ENCODE measurements at places on chromosomes 5 and 9.

GRCh38 chr5:178293815-178294214 is 61.2 kb upstream of the PHYKPL start:
- DNase-seq, result no peak

DNA sequence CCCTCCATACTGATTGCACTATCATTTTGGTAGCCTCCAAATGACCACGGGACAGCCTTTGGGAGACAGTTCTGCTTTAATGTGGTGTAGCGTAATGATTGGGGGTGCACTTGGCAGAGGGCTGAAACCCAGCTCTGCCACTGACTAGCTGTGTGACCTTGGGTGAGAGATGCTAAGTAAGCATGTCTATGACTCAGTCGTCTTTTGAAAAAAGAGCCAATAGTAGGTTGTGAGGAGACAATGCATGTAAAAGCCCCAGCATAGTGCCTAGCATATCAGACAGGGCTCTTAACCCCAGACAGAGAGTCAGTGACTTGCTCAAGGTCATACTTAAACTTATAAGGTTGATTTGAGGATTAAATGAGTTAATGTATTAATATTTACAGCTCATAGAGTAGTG is 18.0 kb upstream of the CXCL14 start:
- no peak for DNase-seq

DNA sequence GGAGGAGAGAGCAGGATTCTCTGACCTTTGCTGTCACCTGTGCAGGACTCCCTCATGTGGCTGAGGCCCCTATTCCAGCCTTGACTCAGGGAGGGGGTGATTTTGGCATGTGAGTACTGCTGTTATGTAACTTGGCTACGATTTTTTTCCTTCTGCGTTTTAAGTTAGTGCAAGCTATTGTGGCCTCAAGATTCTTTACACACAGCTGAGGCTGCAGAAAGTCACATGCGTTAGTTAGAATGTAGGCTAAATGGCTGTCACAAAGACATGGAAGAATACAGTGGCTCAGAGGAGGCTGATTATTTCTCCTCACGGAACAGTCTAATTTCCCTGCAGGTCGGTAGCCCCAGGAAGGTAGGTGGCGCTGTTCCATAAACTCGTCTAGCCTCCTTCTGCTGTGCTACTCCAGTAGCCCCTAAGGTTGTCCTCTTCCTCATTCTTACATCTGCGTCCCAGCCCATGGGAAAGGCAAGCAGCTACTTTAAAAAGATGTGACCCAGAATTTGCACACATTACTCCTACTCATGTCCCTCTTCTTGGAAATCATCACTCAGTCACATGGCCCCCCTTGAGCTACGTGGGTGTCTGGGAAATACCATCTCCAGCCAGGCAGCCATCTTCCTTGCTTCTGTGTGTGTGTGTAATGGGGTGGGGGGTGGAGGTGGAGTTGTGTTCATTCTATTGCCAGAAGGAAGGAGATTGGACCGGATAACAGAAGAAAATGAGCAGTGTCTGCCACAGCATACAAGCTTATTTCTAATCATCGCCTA is 486.6 kb downstream of the CCDC171 start:
- no peak for DNase-seq

DNA sequence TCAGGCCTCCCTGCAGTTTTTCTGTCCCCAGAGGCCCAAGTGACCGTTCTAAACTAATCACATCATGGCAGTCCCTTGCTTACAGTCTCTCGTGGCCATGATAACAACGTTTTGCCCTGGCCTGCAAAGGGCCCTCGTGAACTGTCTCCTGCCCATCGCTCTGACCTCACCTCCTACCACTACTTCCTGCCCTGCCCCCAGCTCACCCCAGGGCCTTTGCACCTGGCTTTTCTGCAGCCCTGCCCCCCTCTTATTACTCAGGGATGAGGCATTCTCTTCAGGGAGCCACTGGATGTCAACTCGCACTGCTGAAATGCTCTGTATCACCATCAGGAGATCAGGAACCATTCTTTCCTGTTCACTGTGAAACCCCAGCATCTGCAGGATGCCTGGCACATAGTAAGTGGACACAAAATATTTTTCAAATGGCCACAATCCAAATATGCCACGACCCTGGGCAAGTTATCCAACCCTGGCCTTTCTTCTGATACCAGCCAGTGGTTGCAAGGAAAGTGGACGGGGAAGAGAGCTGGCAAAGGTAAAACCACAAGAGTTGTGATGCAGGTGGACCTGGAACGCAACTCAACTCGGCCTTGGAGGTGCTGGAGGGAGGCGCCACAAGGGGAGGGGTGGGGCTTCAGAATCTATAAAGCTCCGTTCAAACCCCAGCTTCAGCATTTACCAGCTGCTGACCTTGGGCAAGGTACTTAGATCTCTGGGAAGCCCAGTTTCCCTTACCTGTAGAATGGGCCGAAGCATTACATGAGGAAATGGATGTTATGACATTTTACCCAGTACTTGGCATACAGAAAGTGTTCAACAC is 1.7 kb downstream of the SNCB start:
- no peak for DNase-seq

DNA sequence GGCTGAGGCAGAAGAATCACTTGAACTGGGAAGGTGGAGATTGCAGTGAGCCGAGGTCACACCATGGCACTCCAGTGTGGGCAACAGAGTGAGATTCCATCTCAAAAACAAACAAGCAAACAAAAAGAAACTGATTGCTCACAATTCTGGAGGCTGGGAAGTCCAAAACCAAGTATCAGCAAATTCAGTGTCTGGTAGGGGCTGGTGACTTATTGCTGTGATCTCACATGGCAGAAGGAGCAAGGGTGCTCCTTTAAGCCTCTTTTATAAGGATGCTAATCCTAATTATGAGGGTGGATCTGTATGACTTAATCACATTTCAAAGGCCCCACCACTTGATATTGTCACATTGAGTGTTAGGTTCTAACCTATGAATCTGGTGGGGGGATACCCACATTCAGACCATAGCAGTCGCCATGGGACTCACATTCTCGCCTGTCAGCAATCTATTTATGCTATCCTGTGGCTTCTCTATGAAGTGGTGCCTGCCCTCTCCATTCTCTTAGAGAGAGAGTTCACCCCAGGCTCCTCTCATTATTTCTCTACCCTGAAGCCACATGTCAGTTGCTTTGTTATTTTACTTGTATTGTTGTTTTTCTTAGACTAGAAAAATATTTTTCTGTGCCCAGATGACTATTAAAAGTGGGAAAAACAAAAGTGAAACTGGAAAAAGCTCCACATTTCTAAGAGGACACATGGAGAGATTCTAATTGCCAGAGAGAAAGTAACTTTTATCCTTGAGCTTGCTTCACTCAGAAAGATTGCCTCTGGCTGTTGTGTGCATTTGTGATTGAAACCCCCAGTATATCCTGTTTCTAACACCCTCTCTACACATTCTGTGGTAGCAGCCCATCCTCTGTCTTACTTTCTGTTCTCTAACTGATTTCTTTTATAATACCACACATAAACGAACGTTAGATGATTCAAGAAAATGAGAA is 18.8 kb upstream of the PRLR start:
- DNase-seq, result no peak

GRCh38 chr9:32136700-32137339 is 247.6 kb upstream of the ACO1 start:
- no peak for DNase-seq

All from CD4-positive, alpha-beta T cell treated with Interleukin-4 for 4 hours (primary cell).